ENCODE measurements at places on chromosomes 6 and 20.

- no peak for DNase-seq
These were observed 783.0 kb downstream of the TENT5A start for GRCh38 chr6:80969439-80969838.

DNA sequence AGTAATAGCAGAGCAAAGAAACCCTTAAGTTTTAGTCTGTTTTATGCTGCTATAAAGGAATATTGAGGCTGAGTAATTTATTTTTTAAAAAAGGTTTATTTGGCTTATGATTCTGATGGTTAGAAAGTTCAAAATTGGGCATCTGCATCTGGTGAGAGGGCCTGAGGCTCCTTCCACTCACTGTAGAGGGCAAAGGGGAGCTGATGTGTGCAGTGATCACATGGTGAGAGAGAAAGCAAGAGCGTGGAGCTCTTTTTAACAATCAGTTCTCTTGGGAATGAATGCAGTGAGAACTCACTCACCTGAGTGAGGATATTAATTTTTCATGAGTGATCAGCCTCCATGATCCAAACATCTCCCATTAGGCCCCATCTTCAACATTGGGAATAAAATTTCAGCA lies 36.4 kb upstream of the SAMD3 start:
- DNase-seq: no peak

DNA sequence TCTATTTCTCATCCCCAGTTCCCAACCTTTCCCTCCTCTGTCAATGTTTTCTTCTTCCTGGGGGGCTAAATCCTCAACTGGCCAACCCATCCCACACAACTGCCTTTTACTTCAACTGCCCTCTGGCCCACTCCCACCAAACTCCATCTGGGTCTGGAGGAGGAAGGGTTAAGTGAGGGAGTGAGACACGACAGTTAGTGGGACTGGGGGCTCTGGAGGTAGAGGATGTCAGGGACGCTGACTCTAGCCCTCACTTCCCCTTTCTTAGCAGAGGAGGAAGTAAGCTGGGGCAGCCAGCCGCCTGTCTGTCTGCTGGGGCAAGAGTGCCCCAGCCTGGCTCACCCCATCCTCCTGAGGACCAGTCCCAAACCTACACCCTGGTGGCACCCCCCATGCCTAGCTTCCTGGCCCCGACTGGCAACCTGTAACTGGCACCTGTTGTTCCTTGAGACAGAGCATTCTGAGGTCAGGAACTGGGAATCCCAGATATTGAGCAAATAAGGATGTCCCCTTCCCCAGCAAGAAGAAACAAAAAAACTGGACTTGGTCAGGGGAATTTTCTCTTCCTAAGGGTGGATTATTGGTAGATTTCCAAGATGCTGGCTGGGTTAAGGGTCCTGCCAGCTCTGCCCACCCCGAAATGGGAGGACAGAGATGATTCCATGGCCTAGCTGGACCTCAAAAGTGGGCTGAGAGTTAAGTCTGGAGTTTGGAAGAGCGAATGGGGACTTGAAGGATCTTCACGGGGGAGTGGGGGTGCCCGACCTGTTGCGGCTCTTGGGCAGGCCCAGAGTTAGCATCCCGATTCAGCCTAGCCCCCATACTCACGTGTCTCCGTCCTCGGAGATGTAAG lies 971 bp downstream of the NFKBIE start:
- peak; percentile 77 for DNase-seq

DNA sequence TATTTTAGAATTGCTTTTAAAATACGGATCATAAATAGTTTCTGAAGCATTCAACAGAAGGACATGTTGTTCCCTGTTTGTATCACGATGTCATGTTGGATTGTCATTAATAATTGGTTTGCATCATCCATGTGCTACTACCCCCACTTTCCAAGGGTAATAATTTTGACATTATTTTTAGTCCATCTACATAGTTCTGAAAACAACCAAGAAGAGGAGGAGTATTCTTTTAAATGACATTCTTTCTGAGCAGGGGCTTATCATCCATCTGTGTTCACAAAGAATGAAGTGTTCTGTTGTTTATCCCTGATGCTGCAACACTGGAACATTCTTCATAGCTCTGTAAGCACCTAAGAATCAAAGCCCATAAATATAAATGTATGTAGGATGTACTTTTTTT lies 151.0 kb upstream of the CITED2 start:
- no peak for DNase-seq

DNA sequence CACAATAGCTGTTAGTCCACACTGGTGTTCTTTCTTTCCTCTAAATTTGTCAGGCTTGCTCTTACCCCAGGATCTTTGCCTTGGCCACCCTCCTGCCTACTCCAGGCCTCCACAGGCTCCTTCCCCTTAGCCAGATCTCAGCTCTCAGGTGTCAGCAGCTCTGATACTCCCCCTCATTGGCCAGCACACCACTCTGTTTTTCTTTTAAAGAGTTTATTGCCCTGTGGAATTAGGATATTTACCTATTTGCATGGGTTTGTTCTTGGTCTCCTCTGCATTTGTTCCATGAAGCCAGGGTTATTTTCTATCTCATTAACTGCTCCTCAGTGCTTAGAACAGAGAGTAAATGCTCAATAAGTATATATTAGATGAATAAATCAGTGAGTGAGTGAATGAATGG lies 36.8 kb downstream of the GCNT2 start:
- DNase-seq: no peak

DNA sequence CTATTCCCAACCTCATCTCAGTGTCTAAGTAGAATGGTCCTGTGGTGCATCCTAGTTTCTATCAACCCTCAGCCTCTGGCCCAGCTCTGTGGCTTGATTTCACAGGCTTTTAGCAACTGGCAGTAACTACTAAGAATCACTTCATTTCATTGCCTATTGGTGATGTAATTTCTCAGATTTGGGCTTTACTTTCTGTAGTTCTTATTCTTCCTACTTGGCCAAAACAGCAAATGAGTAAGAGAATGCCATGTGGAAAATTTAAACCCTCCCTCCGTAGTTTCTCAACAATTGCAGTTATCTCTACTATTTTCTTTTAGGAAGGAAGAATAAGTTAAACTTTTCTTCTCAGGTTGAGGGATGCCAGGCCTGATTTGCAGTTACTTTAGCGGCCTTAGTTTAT lies 387.3 kb downstream of the CDKAL1 start:
- no peak for DNase-seq

- DNase-seq: peak; percentile 91
These were observed at the start of gene PREP for GRCh38 chr6:105402939-105403935. Gene PREP (minus strand): TSS chr6:105403082. CDS start chr6:105402891, 191 bp downstream.

GRCh38 chr6:38155621-38156204 lies 336.2 kb downstream of the ZFAND3 start:
- no peak for DNase-seq

- DNase-seq: no peak
These were observed 404.3 kb downstream of the CDH26 start for GRCh38 chr20:60362531-60362930.

Data from common myeloid progenitor, CD34-positive (primary cell).